ENCODE measurements at places on chromosomes 6 and 20.

- no peak for DNase-seq
Measured at GRCh38 chr6:81816380-81816779, 63.9 kb upstream of the TENT5A start.

DNA sequence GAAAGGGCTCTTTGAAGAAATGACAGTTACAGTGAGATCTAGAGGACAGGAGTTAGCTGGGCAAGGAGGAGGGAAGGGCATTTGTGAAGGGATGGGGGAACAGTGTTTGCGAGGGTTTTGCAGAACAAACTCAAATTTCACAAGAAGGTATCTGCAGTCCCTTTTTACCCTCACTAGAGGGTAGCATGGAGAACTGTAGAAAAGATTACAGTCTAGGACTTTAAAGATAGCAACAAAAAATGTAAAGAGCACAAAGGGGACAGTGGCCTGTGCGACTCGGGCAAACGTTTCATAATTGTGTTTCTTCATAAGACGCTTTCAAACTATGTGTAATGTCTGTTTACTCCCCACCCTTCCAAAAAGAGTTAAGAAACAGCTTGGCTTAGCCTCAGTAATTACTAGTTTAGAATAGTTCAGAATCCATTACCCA lies 21.2 kb upstream of the ASXL1 start:
- no peak for DNase-seq

DNA sequence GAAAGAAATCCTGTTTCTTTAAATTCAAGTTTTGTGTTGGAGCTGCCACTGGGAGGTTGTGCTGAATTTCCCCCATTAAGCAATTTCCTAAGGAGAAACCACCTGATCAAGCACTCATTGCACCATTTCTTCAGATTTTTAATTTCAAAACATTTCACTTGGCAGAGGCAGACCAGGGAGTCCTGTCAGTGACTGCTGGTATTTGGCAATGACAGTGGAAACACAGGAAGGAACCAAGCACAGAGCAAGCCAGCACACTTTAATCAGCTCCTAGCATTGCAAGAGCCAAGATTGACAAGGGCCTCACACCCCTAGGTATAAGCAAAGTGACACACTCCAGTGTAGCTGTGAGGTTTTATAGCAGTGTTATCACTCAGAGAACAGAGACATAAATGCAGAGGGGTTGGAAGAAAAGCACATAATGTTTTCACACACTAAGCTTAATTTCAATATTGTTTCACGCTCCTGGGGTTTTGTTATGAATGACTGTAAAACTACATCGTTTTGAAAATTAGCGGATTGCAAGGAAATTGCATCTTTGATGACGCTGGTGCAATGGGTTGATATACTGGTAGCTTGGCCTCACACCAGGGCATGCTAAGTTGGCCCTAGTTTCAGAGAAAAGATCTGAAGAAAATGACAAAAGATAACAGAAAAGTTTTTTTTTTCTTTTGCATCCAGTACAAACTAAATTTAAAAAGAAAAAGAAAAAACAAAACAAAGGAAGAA lies 768.4 kb downstream of the TFAP2A start:
- DNase-seq: no peak

DNA sequence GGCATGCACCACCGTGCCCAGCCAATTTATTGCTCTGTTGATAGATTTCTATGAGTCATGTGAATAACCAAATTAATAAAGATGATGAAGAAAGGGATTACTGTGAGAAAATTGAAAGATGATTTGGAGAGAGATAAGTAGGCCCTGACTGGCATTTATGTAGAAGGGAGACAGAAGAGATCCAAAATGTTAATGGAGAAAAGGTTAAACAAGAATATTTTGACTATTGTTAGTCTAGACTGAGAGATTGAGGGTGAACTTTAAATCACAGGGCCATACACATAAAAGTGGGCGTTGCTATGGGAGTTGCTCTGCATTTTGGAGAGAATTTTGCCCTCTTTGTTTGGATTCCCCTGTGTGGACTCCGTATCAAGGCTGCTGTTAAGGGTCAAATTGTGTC lies 68.9 kb upstream of the SCAF8 start:
- no peak for DNase-seq

DNA sequence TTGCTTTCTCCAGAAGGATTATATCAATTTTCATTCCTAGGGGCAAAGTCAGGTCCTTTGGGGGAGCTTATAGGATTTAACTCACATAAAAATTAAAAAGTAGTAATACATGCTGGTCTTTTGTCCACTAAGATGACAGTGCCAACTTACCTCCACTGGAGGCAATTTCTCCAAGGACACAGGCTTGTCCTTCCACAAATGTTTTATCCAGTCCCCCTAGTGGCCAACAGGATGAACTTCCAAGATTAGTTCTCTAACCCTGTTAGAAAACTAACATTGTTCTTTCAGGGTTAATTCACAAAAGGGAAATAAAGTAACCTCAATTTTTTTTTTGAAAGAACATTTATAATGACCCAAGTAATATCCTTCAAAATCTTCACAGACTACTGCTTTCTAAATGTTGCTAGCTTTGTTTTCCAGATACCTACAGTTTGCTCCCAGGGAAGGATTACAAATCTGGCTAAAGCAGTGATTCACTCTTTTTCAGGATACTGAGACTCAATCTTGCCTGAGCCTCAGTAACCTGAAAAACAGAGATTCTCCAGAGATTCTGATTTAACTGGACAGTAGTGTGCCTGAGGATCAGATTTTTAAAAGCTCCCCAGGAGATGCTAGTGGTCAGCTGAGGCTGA lies 31.7 kb upstream of the UBR2 start:
- no peak for DNase-seq

DNA sequence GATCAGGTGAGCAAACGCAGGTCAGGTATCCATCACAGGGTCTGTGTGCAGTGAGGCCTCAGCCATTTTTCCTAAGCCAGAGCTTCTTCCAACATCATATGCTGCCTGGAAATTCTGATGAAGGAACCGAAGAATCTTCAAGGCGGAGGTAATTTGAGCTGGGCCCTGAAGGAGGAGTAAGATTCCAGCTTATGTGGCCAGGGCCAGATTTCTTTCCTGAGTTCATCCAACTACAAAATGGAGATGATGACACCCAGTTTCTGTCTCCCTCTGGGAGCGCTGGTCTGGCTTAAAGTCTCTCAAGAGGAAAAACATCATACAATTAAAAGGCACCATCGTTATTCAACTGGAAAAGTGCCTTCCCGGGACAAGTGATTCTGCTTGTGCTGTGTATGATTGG lies 6.9 kb upstream of the MANBAL start:
- DNase-seq: no peak

DNA sequence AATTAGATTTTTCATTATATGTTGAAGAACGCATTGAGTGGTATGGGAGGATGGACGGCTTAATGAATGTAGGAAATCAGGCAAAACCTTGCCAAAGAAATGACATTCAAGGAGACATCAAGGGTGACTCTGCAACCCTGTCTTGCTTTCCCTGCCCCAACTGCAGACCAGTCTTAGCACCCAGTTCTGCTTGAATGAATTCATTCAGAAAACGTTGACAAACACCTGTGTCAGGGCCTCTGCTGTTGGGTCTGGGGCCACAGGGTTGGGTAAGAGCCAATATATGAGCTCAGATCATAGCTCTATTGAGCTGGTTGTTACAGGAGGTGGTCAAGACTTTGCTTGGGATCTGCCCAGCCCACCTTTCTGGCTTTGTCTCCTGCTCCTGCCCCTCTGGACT lies 7.7 kb upstream of the ASXL1 start:
- no peak for DNase-seq

DNA sequence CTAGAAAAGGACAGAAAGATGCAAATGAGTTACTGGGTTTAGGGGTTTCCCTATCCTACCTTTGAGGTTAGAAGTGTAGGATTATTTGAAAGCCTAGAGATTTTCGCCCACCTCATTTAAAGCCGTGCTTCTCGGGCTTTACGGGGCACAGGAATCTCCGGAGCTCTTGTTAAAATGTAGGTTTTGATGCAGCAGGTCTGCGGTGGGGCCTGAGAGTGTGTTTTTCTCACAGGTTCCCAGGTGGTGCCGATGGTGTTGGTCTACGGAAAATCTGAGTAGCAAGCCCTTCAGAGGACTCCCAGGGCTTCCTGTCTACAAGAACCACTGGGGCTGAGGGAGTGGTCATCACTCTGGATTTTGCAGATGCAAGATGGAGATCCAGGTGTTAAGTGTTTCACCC lies 47.5 kb downstream of the TRAM2 start:
- DNase-seq: no peak

- no peak for DNase-seq
Measured at GRCh38 chr6:19712012-19712688, 125.0 kb upstream of the ID4 start.

GRCh38 chr20:48738399-48739304 lies 89.1 kb downstream of the PREX1 start:
- no peak for DNase-seq

GRCh38 chr6:26743157-26743821 lies 83.7 kb upstream of the ZNF322 start:
- no peak for DNase-seq

- DNase-seq: no peak
Measured at GRCh38 chr6:69487688-69488087, 309.1 kb downstream of the LMBRD1 start.

- DNase-seq: no peak
Measured at GRCh38 chr20:8788831-8789230, 280.1 kb upstream of the PLCB4 start.

DNA sequence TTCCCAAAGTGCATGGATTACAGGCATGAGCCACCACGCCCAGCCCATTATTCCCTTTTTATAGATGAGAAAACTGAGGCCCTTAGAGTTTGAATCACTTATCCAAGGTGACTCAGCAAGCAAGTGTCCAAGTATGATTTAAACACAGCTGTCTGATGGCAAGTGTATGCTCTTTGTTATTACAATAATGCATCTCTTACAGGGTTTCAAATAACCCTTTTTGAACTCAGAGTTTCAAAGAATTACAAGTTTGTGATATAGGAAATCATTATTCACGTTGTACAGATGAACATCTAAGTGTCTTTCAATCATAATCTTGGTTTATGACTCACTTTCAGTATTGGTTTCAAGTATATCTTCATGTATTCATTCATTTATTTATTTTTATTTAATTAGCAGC lies 63.0 kb downstream of the CD83 start:
- DNase-seq: no peak

DNA sequence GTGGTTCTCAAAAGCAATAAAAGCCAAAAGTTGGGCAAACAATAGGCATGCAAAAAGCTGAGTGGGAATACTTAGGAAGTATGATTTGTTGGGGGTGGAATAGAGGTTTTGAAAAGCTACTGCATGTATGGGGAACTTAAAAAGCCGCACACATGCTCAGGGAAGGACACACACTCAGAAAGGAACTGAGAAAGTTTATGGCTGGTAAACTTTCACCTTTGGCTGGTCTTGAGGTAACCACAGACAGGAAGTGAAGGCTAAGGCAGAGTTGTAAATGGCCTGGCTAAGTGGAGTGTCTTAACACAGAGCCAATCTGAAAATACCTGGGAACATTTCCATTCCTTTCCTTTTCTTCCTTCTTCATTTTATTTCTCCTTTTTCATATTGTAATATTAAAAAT lies 134.5 kb upstream of the EXOC2 start:
- no peak for DNase-seq

- no peak for DNase-seq
Measured at GRCh38 chr20:47057661-47058060, 163.0 kb downstream of the EYA2 start.

GRCh38 chr6:88810089-88810488 lies 153.3 kb downstream of the RNGTT start:
- no peak for DNase-seq

DNA sequence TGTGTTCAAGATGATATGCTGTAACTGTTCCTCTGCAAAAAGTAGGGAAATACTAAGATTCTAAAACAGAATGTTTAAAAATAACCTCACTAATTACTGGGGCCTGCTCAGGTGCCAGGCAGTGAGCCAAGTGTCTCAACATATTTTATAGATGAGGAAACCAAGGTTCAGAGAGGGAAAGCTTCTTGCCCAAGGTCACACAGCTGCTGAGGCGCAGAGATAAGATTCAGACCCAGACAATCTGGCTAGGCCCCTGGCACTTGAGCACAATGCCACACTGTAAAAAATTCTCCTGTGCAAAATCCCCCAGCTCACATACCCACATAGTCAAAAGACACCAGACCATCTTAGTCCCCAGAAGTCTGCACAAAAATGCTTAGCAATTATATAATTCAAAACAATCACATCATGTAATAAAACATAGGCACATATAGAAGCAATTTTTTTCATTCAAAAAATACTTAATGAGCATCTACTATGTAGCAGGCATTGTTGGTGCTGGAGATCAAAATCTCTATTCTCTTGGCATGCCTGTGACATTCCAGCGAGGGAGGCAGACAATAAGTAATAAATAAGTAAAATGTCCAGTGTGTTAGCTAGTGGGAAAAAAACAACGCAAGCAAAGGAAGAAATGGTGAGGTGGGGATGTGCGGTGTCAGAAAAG lies 10.3 kb downstream of the PREX1 start:
- DNase-seq: no peak

DNA sequence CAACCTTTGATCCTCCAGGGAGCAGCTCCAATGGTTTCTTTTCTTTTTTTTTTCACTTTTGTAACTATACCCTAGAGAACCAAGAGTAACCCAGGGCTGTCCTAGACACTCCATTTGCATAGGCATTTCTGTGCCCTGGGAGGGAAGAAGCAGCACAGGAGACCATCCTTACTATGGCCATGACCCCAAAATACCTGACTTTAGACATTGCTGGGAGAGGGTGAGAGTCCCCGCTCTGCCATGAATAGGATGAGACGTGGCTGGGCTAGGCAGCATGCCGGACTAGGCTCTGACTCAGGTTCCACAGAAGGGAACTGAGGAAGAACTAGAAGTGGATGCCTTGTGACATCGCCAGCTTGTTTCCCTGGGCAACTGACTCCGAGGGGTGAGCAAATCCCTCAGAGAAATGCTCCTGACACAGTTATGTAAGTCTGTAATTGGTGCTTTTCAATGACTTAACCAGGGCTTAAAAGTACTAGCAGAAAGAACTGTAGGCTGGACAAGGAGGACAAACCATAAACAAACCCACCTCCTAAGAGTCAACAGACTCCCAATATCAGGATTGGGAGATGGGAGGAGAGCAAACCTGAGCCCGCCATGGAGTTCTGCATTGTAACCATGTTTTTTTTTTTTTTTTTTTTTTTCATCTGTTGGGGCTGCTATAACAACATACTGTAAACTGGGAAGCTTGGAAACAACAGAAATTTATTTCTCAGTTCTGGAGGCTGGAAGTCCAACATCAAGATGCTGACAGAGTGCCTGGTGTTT lies 910 bp upstream of the ADTRP start:
- DNase-seq: no peak

DNA sequence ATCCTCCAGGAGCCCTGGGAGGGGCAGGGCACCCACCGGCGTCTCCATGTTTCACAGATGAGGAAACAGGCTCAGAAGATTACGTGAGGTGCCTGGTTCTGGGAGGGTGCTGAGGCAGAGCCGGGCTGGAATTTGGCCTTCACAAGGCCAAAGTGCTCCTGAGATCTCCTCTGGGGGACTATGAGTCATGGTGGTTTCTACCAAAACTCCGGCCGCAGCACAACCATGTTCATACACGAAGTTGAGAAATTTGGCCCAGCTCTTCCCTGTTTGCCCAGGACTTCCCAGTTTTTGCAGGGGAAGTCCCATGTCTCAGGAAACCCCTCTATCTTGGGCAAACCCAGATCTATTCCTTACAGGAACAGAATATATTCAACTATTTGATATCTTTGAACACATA lies 172.9 kb upstream of the CDYL start:
- DNase-seq: no peak

- DNase-seq: no peak
Measured at GRCh38 chr6:158053377-158054313, 72.0 kb downstream of the SYNJ2 start.

All from effector CD4-positive, alpha-beta T cell (primary cell).